ENCODE measurements at places on chromosomes 13 and 19.

DNA sequence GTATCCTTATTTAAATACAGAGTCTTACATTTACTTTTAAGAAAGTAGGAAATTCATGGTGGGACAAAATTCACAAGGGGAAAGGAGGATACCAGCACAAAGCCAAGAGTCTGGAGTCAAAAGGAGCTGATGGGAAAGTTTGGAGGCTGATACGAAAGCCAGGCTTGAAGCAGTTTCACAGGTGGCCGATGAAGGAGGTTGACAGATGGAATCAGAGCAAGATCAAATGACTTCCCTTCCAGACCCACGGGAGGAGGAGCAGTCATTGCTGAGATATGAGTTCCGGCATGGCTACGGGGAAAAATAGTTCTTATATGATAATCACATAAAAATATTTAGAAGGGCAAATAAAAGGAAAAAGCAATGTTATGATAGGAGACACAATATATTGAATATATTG, 65.0 kb downstream of the DGKH start:
- no peak for DNase-seq

DNA sequence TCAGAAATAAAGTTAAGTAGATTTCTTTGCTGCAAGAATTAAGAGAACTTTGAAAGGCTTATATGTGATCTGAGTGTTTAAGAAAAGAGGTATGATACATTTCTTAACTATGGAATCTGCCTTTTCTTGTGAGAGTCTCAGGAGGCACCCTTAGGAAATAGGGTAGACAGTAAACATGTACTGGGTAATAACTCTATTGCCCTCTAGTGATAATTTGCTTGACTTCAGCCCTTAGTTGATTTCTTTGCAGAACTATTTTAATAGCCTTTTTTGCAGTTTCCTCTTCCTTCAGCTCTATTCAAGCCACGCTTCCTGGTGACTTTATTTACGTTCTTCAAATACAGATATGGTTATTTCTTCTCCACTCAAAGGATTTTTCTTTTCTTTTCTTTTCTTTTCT, 37.0 kb upstream of the CCNA1 start:
- DNase-seq: peak; percentile 64

DNA sequence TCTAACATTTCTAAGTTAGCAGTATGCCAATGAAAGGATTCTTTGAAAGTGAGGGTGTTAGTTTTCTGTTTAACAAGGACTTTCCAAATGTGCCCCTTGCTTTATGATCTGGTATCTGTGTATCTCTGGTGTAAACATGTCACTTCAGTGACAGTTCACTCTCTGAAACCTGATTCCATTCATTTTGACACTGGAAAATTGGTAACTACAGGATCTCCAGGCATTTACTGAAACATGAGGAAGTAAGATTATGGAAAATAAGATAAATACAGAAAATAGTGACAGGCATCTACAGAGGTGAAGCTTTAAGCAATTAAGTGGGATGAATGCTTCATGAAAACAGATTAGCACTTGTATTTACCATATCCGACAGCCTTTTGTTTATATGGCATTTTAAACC, 101.6 kb upstream of the MYO16 start:
- no peak for DNase-seq

DNA sequence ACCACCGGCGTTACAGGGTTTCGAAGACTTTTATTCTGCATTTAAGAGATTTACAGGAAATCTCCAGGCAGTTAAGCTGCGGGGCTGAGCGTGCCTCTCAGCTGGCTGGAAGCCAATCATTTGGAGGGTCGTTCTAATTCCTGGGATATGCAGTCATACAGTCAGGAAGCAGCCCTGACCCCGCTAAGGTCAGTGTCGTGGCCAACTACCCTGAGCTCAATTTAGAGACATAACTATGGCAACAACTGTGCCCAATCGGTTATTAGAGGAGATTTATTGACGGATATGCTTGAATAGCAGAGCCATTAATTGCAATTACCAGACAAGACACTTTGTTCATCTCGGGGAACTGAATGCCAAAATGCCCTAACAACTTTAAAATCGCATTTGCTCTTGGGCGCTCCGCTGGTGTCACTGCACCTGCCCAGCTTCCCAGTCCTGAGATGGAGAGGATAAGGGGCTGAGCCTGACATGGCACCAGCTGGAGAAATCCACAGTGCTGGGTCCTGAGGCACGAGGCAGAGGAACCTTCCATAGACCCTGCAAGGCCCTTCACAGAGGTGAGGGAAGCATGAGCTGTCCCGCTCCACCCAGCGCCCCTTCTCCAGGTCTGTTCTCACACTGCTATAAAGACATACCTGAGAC, 15.1 kb upstream of the ZNF507 start:
- no peak for DNase-seq

- no peak for DNase-seq
Observed at GRCh38 chr19:8017808-8018207, 12.4 kb upstream of the ELAVL1 start.

DNA sequence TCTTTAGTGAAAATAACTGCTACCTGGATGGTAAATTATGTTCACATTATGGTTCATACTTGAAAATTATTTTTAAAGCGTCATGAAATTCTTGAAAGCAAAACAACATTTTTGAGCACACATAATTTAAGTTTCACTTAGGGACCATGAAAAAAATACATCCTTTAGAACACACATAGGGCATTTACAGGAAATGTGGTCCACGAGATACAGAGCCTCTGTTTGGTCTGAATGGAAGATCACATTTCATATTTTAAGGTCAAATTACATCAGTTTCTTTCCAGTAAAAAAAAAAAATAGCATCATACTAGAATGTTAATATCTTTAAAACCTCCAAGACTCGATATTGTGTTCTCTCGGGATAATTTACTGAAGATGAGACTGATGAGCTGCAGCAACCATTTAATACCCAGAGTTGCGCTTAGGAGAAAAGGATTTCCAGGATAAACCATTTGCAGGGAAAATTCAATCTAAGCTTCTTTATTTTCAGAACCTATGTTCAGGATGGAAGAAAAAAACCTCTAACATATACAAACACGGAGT, 720.7 kb downstream of the DIAPH3 start:
- peak; percentile 23 for DNase-seq

- no peak for DNase-seq
Observed at GRCh38 chr13:90800082-90800746, 547.3 kb upstream of the MIR17HG start.

Measured in fibroblast of skin of back (primary cell).